Naive thymus-derived CD8-positive, alpha-beta T cell (primary cell): ENCODE measurements at places on chromosomes 1 and 21. TPM values are rescaled to one million over a fixed set of nuclear protein-coding genes. Genes with fewer than 3 reads are reported as not detected.
A peak's percentile ranks its signal among the peaks of the same experiment; 100 is the strongest.

DNA sequence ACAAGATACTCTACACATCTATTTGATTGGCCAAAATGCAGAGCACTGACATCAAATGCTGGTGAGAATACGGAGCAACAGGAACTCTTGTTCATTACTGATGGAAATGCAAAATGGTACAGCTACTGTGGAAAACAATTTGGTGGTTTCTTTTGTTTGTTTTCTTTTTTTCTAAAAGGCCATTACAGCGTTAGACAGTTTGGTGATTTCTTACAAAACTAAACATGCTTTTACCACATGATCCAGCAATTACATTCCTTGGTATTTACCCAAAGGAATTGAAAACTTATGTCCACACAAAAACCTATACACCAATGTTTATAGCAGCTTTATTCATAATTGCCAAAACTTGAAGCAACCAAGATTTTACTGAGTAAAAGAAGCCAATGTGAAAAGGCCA, 66.4 kb upstream of the FBXO28 start:
- no peaks in the 10 kb centered on the region for H3K36me3 ChIP-seq
- peaks cover 15% of the 10 kb centered on the region for H3K27me3 ChIP-seq
- no peak for DNase-seq
- no peak overlapping the region for H3K27ac ChIP-seq

Gene ARPC5
- total RNA-seq, result 102 TPM

- DNase-seq, result no peak
- H3K36me3 ChIP-seq, result no peaks in the 10 kb centered on the region
- H3K27ac ChIP-seq, result peak overlapping the region; percentile 90
- no peaks in the 10 kb centered on the region for H3K27me3 ChIP-seq
- peaks cover 52% of the 10 kb centered on the region for H3K4me1 ChIP-seq
- H3K4me3 ChIP-seq, result no peak overlapping the region
Observed at GRCh38 chr1:111591937-111592336, 27.7 kb upstream of the RAP1A start.

Gene FNBP1L
- total RNA-seq, result 0.69 TPM

DNA sequence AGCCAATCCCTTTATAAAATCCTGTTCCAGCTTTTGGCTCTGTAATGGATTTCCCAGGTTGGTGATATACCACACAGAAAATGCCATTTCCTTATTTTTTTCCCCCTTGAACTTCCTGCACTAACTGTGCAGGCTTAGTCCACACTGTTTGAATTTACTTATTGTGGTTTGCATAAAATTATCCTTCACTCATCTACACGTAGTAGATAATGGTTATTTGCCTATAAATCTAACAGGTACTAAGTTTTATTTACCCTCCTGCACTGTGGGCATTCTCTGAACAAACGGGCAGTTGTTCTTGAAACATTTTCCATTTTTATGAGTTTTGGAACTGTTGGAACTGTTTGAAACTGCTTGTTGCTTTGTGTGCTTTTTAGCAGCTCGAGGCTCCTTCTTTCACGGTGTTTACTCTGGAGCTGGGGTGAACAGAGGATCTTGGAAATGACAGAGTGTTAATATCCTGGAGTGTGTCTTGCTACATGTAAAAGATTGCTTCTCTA, 23.0 kb upstream of the KIFAP3 start:
- no peaks in the 10 kb centered on the region for H3K4me1 ChIP-seq
- no peaks in the 10 kb centered on the region for H3K36me3 ChIP-seq
- no peak for DNase-seq
- H3K4me3 ChIP-seq, result no peak overlapping the region
- no peak overlapping the region for H3K27ac ChIP-seq
- peaks cover 7% of the 10 kb centered on the region for H3K27me3 ChIP-seq

DNA sequence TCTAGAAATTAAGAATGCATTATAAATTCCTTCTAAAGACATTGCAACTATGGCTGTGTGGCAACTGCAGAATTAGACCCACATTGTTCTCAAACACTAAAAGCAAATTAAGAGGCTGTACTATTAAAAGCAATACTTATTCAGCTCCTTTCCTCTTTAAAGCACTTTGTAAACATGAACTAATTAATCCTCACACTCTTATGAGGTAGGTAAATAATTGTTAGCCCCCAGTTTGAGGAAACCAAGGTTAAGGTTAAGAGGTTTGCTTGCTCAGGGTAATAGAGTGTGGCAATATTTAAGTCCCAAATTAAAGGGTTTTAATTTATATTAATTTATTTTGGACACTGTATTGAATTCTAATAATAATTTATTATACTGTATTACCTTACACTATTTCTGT, 553.8 kb downstream of the LRRIQ3 start:
- no peaks in the 10 kb centered on the region for H3K4me1 ChIP-seq
- DNase-seq, result no peak
- H3K36me3 ChIP-seq, result no peaks in the 10 kb centered on the region
- no peak overlapping the region for H3K27ac ChIP-seq
- H3K27me3 ChIP-seq, result no peaks in the 10 kb centered on the region

Gene TMPRSS3
- 2.2 TPM for total RNA-seq

GRCh38 chr1:208047476-208047934, 136.6 kb upstream of the CD34 start:
- no peak overlapping the region for H3K4me3 ChIP-seq
- H3K36me3 ChIP-seq, result peaks cover 2% of the 10 kb centered on the region
- no peaks in the 10 kb centered on the region for H3K4me1 ChIP-seq
- no peak overlapping the region for H3K27ac ChIP-seq
- H3K27me3 ChIP-seq, result no peaks in the 10 kb centered on the region

Gene ADAMTSL4
- total RNA-seq, result 0.16 TPM
